ENCODE measurements at places on chromosomes 12 and 14. TPM values are rescaled to one million over a fixed set of nuclear protein-coding genes. Genes with fewer than 3 reads are reported as not detected.
A peak's percentile ranks its signal among the peaks of the same experiment; 100 is the strongest.

Gene GLI1
- 6.5 TPM for total RNA-seq

Gene CDKL1
- total RNA-seq = 5.8 TPM

Gene PTCSC3
- total RNA-seq = not detected

Gene CLEC14A
- 0.10 TPM for total RNA-seq

Gene FBLN5
- total RNA-seq = 0.23 TPM

Gene NKX2-8
- total RNA-seq = 0.18 TPM

Gene TMTC1
- total RNA-seq = 0.28 TPM

Gene LALBA
- not detected for total RNA-seq

Gene LAG3
- total RNA-seq = 2.7 TPM

Gene KRT75
- 0.15 TPM for total RNA-seq

Gene KRT73
- not detected for total RNA-seq

Gene OSBPL8
- 76.9 TPM for total RNA-seq

Gene BDKRB1
- total RNA-seq = not detected

Gene FAM222A
- total RNA-seq = 12.8 TPM

Gene PAX9
- total RNA-seq = 0.82 TPM

GRCh38 chr14:78535041-78535440 lies 364.9 kb downstream of the NRXN3 start:
- no peak for DNase-seq

GRCh38 chr14:100622224-100622623 lies 35.0 kb upstream of the BEGAIN start:
- no peak for DNase-seq

- no peak for DNase-seq
Measured at GRCh38 chr14:37625597-37626595, 30.5 kb downstream of the TTC6 start.

DNA sequence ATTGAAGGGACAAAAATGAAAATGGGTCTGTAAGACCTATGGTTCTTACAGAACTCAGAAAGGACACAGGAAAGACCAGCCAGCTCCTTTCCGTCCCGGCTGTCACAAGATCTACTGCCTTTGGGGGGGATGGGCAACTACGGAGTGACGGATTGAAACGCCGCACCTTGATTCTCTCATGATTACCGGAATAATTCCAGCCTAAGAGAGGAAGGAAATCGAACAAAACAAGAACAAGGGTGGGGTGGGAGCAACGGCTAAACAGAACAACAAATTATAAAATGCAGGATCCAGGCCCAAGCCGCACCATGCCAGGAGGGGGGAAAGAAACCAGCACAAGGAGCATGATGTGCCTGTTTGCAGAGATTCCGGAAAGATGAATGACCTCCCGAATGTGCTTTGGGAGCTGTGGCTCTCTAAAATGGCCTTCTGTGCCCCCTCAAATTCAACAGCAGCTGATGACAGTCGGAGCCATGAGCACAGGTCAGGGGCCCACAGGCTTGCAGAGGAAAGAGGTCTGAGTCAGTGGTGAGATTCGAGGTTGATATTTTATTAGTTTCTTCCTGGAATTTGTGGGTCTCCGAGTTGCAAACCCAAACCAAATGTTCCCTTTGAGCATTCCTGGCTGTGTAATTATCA lies 72.1 kb downstream of the SPRING1 start:
- no peak for DNase-seq

- no peak for DNase-seq
Measured at GRCh38 chr14:94340533-94340932, 17.4 kb upstream of the SERPINA6 start.

GRCh38 chr12:108804271-108804953 lies 53.0 kb downstream of the SSH1 start:
- no peak for DNase-seq

- no peak for DNase-seq
Measured at GRCh38 chr12:117098361-117099217, 627 bp downstream of the TESC start.

GRCh38 chr14:39472078-39472477 lies 39.8 kb upstream of the FBXO33 start:
- no peak for DNase-seq

DNA sequence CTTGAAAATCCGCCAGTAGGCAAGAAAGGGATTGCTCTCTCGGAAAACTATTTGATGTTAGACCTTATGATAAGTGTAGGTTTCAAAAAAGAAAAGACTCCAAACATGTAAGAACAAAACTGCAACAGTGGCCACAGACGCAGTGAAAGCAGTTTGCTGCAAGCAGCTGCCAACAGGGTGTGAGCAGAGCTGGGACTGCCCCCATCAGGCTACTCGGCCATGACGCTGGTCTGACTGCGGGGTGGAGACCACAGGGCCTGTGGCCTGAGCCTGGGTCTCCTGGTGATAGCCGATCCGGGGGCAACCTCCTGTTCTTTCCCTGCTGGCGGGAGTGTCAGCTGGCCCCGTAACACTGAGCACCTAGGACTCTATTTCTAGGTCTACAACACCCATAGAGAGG lies 63.2 kb downstream of the AMN start:
- DNase-seq = no peak

GRCh38 chr14:37890095-37890494 lies 294.7 kb downstream of the TTC6 start:
- no peak for DNase-seq

GRCh38 chr12:82174383-82174782 lies 183.8 kb downstream of the CCDC59 start:
- no peak for DNase-seq

DNA sequence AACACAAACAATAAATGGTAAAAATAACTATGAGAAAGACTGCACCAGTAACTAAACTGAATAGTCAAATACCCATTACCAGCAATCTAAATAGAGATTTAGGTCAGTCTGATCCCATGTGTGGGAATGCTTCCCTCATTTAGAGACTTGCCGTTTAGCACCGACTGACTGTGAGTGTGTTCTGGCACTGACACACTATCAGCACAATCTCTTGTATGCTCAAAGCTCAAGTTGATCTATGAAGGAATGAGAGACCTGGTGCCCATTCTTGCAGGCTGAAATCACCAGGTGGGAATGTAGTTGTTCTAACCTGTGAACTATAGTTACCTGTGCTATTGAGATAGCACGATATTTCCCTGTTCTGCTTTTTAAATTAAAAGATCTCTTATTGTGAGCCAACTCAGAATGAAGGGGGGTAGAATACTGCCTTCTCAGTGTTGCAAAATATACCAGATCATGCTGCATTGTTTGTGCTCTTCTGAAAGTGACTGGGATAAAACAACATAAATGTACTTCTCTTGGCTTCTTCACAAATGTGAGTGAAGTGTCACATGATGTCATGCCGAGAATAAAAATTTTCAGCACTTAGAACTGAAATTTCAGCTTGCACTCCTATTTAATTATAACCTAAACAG lies 99.6 kb downstream of the LIN7A start:
- no peak for DNase-seq

- DNase-seq = no peak
Measured at GRCh38 chr12:70692681-70693288, 55.6 kb upstream of the PTPRB start.

DNA sequence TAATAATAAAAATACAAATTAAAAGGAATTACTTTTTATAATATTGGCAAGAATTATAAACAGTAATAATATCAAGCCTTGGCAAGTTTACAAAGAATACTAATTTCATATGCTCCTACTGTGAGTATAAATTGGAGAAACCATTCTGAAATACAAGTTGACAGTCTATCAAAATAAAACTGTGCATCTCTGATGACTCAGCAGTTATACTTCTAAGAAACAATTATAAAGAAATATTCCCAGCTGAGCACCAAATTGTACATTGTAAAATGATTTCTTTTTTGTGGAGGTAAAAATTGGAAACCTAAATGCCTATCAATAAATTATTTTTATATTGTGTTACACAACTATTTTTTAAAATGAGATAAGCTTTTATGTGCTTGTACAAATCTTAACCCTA lies 35.5 kb upstream of the KCNC2 start:
- no peak for DNase-seq

GRCh38 chr12:120598674-120599463 lies 17.7 kb upstream of the POP5 start:
- no peak for DNase-seq

GRCh38 chr12:32445356-32445755 lies 46.0 kb downstream of the FGD4 start:
- no peak for DNase-seq

DNA sequence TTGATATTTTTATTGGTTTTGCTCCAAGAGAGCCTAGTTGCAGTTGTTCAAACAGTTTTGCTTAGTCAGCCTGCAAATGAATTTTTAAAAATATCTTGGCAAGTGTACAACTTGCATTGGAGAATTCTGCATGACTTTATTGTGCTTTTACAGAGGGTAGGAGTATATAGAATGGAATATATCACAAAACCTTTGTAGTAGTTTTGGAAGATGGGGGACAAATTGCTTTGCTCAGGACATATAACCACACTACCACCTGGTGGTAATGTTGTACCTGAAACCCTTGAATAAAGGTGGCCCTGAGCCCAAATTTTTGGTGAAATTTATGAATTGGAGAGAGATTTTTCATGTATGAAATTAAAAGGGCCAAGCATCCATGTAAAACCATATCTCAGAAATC lies 645.2 kb downstream of the MED13L start:
- no peak for DNase-seq

DNA sequence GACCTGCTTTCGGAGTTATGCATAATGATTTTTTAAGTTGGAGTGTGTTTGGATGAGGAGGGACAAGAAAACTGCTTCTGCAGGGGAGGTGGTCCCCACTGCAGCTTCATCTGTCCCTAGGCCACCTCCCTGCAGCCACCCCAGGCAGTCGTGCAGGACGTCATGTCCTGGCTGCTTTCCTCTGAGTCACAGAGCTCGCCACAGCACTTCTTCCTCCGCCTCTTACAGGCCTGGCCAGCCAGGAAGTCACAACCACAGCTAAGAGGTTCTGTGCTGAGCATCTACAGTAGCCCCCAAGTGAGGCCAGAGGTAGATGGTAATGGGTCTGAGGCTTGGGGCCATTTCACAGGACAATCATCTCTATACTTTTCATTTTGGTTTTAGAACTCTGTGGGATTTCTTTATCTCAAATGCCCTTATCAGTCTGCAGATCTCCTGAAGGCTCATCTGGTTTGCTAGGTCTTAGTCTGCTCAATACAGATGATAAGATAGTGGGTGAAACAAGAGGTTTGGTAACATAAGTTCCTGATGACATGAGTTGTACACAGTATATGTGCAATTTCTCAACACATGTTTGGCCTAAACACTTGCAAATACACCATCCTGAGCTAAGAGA lies 106.4 kb downstream of the ARF6 start:
- DNase-seq = no peak

GRCh38 chr14:25132094-25132493 lies 82.1 kb upstream of the STXBP6 start:
- DNase-seq = no peak

- no peak for DNase-seq
Measured at GRCh38 chr12:19205120-19205519, 75.6 kb downstream of the PLEKHA5 start.

GRCh38 chr12:57215668-57216013 lies 953 bp upstream of the NXPH4 start:
- no peak for DNase-seq

- no peak for DNase-seq
Measured at GRCh38 chr14:75081660-75082229, 12.3 kb downstream of the ZC2HC1C start.

DNA sequence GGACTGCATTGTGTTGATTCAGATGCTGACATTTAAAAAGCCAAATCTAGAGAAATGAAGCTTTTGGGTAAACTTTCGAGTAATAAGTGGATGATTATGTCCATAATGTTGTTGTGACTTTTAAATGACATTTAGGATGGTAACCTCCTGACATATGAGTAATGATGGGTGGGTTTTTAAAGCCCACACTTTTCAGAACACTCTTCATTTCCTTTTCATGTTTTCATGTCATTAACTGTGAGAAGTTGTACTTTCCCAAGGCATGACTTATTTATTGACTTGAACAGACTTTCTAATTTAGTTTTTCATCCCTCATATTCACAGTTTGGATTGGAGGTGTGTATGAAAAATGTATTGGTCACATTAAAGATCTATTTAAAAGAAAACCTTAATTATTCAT lies 35.5 kb downstream of the RGS6 start:
- no peak for DNase-seq

DNA sequence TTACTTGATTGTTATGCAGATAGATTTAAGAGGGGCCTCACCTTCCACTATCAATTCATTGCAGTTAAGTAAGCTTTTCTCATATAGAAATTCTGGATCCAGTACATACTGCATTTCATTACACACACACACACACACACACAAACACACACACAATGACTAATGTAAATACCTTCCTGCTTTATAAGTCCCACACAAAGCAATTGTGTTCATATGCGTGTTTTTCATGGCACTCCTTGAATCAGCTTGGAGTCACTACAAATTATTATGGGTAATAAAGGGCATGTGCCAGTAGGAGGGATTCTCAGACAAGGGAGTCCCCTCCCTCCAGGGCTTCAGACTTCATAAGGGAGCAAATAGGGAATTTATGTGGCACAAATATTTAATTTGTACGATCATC lies 4.5 kb downstream of the MIPOL1 start:
- no peak for DNase-seq

GRCh38 chr12:101459642-101460346 lies 15.3 kb upstream of the SPIC start:
- peak; percentile 74 for DNase-seq

DNA sequence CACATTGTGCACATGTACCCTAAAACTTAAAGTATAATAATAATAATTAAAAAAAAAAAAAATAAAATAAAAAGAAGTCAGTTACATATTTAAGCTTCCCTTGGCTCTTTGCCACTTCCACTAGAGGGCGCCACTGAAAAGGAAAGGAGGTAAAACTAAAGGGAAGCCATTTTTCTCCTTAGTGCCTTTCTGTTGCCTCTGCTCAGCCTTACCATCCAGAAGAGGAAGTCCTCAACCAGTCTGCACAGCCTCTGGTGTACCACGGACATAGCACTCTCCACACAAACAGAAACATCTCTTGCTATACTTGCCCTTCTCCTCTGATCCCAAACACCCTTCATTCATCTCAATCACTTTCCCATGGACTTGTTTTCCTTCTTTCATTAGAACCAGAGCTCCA lies 169.0 kb upstream of the EEA1 start:
- DNase-seq = peak; percentile 13

GRCh38 chr14:71452539-71452938 lies 479.7 kb upstream of the RGS6 start:
- no peak for DNase-seq

- DNase-seq = no peak
Measured at GRCh38 chr12:24373004-24373403, 423.5 kb upstream of the SOX5 start.

- no peak for DNase-seq
Measured at GRCh38 chr14:95059126-95059525, 98.2 kb downstream of the DICER1 start.
